Fibroblast of the aortic adventitia (primary cell): ENCODE measurements at places on chromosomes 1 and 21. TPM values are rescaled to one million over a fixed set of nuclear protein-coding genes. Genes with fewer than 3 reads are reported as not detected.

GRCh38 chr1:232669981-232670747 lies 40.2 kb upstream of the SIPA1L2 start:
- no peak for DNase-seq

DNA sequence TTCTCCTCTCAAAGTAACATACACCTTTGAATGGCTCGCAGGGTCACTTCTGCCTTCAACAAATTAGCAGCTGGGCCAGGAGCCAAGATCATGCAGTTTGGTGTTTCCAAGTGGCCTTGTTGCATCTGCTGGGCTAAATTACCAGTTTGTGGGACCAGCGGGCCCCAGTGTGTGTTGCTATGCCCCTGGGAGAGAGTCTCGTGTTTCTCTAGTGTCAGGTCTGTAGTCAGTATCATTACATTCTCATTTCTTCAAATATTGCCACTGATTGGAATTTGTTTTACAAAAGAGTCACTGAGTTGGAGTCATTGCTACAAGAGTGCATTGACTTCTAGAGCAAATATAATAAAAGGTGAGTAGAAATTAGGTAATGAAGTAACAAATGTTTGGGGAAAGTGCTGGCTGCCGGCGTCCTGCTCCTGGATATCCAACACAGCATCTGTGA lies 35.5 kb downstream of the RHOU start:
- no peak for DNase-seq

GRCh38 chr1:39925721-39926342 lies 24.1 kb upstream of the MYCL start:
- DNase-seq: peak; percentile 15

Gene TNFSF18
- total RNA-seq: 0.09 and 0.65 TPM in 2 replicates

Gene OR2L3
- not detected in 2 replicates for total RNA-seq

Gene SNX7
- 80.3 and 83.0 TPM in 2 replicates for total RNA-seq
